ENCODE measurements at places on chromosomes 7 and 10.

- DNase-seq: no peak
These were observed 45.3 kb downstream of the HK1 start for GRCh38 chr10:69323622-69324021.

DNA sequence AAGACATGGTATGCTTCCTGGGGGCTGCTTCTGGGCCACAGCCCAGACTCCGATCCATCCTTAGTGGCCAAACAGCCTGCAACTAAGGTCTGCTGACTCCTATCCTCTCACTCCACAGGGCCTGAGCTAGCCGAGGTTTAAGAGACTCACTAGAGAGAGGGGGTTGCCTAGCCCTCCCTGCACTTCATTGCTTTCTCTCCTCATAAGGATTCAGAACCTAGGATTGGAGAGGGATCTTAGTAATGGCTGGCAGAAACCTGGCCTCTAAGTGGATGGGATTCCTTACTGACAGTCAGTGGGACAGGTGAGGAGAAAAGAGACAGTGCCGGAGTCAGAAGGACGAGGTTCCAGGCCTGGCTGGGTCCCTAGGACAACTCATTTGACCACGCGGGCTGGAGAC lies 8.2 kb upstream of the DDIT4 start:
- DNase-seq: no peak

GRCh38 chr10:131617113-131617858 lies 283.5 kb upstream of the PPP2R2D start:
- DNase-seq: no peak

GRCh38 chr10:71086439-71087080 lies 125.8 kb upstream of the UNC5B start:
- DNase-seq: no peak

- DNase-seq: no peak
These were observed 35.9 kb upstream of the CCSER2 start for GRCh38 chr10:84292502-84292901.

DNA sequence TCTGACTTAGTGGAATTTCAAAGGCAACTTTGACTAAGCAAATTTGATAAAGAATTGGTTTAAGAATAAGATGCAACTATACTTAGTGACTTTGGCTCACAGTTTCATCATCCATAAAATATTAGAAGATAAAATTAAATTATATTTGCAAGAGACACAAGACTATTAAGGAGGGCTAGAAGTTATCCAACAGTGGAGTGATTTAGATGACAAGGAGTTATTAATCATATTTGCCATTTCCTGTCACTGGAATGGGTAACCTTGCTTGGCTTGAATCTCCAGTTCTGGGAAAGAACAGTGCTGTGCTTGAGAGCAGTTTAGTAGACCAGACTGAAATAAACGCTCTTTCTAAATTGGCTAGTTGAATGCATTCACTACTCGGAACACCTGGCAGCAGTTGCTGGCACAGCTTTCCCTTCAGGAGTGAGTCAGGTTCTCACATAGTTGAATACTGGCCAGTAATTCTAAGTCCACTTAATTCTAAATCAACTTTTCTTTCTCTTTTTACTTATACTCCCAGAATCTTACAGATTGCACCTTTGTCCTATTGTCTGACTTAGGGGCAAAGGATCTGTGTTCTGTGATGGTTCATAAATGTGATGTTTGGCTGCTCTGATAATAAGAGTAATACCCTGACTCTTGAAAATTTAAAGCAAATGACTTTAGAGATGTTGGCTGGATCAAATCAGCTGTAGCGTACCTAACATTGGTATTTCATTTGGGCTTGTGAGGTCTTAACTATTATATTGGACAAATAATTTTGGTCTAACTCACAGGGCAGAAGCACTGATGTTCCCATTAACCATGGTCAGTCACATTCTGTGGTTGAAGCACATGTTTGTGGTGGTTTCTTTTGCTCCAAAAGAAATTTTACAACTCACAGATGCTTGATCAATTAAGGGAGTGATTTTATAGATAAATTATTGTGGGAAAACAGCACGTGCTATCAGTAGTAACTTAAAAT lies 16.6 kb downstream of the STMP1 start:
- DNase-seq: no peak

DNA sequence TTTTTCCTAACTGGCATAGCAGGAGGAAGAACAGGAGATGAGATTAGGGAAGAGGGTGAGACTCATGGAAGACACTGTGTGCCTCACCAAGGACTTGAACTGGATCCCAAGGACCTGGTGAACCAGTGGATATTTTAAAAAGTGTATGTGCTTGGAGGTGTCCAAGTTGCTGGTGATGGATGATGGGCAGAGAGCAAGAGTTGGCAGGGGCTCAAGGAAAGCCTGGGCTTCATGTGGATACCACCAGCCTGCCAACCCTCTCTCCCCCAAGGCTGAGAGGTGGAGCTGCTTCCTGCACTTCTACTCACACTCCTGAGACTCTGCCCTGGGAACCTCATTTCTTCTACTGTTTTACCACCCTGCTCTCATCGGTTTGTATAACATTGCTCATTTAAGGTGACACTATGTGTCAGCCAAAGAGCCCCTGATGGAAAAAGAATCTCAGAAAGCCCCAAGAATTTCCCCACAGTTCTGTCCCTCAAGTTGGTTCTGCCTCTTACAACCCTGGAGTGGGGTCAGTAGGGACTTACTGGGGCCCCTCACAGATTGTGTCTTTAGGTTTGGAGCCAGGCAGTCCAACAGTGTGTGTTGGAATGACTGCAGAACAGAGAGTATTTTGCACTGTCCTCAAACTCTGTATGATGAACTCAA lies 56.2 kb upstream of the PDCD4 start:
- no peak for DNase-seq

- no peak for DNase-seq
These were observed 35.8 kb downstream of the VCL start for GRCh38 chr10:74033702-74034101.

DNA sequence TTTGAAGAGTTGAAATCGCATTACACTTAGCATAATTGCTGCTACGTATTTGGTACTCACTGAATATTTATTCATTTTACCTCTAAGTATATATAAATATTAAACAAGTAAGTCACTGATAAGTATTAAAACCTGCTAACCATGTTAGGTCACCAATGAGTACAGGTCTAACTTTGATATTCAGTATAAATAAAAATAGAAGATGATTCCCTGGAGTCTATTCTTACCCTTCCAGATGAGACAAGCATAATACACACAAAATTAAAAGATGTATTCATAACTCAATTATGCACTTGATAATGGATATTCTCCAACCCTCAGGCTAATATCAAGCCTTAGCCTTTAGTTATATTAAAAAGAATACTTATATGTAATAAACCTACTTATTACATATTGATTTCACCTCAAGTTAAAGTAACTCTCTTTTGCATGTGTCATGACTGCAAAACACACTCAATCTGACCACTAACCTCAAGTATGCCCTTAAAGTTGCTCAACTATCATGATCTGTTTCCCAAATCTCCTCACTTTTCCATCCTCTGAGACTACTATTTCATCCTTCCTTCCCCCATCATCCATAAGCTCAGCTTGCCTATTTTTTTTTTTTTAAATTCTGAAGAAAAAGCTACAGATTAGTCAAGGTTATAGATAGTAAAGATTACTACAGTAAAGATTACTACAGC lies 46.8 kb downstream of the IPMK start:
- DNase-seq: no peak

DNA sequence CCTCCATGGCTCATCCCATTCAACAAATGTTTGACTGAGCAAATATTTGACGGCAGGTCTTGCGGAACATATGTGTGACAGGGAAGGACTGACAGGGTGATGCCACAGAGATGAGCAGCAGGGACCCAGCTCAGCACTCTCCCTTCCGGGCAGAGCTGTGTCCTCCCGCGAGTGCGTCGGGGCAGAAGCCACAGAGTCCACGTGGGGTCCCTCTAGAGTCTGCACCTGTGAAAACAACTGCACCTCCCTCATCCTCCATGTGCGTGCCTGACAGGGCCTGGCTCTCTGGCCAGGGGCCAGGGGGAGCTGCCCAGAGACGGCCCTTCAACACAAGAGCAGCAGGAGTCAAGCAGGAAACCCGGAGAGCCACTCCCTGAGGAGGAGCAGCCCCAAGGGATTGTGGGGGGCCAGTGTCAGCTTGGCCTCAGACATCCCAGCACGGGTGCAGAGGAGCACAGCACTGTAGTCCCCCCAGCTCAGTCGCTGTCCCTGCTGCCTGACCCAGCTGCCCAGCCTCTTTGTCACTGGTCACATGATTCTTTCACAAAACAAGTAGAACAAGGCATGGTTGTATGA lies 83.6 kb upstream of the TMEM72 start:
- no peak for DNase-seq

GRCh38 chr10:60901561-60902235 lies 42.3 kb downstream of the RHOBTB1 start:
- no peak for DNase-seq

DNA sequence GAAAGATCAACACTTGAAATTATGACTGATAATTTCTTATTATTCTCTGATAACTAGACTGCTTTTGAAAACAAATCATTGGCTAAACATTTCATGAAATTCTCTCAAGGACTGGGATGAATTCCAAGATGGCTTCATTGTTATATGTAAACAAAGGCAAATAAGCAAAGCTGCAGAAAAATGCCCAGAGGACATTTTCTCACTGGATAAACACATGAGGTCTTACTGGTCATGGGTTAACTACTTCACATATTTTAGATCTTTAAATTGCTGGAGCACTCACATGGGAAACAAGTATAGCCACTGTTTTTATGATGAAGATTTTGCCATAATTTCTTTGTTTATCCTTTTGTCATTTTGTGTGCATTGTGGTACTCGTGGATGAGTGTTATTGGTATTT lies 239.1 kb downstream of the PHF14 start:
- DNase-seq: no peak

GRCh38 chr7:20831451-20831850 lies 44.8 kb upstream of the SP8 start:
- DNase-seq: no peak

GRCh38 chr10:122099562-122099961 lies 110.6 kb downstream of the TACC2 start:
- no peak for DNase-seq

GRCh38 chr7:140053812-140054539 lies 8.8 kb downstream of the PARP12 start:
- no peak for DNase-seq

GRCh38 chr10:50152792-50153272 lies 85.1 kb downstream of the WASHC2A start:
- DNase-seq: no peak

DNA sequence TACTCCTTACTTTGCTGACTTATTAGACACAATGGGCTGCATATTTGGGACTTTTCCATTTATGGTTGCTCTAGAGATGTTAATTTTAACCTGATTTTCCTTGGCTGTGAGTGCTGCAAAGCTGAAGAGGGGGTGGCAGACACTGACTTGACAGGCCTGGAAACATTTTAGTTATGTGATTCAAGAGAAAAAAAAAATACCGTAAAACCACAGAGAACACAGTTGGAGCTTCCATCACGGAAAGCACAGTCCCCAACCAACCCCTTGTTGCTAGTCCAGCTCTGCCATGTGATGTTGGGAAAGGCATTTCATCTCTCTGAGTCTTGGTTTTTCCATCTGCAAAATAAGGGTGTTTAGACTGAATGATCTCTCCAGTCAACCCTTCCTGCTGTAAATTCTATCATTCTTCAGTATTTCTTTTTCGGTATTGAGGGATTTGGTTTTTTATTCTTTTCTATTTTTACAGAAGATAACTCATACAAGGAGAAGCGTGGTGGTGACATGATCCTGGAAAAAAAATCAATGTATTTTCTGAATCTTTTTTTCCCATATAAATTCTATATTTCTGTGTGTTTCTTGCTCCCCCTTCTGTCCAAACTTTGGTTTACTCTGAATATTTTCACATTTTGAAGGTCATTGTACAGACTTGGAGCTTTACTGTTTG lies 246.1 kb downstream of the REEP3 start:
- DNase-seq: no peak
